Left ventricle myocardium inferior (tissue), 1 donor: ENCODE measurements at places on chromosomes 6 and 20. TPM values are rescaled to one million over a fixed set of nuclear protein-coding genes. Genes with fewer than 3 reads are reported as not detected.

ZC2HC1B gene
- not detected for total RNA-seq

MLN gene
- total RNA-seq: not detected

- H3K36me3 ChIP-seq: peaks cover 31% of the 10 kb centered on the region
- DNase-seq: peak; percentile 80
- H3K27ac ChIP-seq: peak overlapping the region; percentile 93
- H3K27me3 ChIP-seq: no peaks in the 10 kb centered on the region
- peak overlapping the region; percentile 80 for H3K4me3 ChIP-seq
Measured at GRCh38 chr20:57395111-57395966, 4.1 kb downstream of the RBM38 start.

DNA sequence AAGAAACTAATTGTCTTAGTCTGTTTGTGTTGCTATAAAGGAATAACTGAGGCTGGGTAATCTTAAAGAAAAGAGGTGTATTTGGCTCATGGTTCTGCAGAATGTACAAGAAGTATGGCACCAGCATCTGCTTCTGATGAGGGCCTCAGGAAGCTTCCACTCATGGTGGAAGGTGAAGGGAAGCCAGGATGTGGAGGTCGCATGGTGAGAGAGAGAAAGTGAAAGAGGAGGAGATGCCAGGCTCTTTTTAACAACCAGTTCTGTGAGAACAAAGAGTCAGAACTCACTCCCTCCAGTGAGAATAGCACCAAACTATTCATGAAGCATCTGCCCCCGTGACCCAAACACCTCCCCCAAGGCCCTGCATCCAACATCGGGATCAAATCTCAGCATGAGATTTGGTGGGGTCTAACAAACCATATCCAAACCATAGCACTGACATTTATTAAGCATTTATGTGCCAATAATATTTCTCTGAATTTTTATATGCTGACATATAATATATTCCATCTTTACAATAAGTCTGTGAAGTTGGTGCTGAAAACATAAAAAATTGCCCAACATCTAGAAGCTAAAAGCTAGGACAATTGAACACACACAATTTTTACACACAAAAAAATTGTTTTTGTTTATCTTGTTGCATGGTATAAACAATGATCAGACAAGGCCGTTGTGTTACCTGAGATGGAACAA lies 29.2 kb upstream of the BTN3A2 start:
- H3K4me3 ChIP-seq: no peak overlapping the region
- H3K4me1 ChIP-seq: peaks cover 11% of the 10 kb centered on the region
- H3K27me3 ChIP-seq: peaks cover 46% of the 10 kb centered on the region

DNA sequence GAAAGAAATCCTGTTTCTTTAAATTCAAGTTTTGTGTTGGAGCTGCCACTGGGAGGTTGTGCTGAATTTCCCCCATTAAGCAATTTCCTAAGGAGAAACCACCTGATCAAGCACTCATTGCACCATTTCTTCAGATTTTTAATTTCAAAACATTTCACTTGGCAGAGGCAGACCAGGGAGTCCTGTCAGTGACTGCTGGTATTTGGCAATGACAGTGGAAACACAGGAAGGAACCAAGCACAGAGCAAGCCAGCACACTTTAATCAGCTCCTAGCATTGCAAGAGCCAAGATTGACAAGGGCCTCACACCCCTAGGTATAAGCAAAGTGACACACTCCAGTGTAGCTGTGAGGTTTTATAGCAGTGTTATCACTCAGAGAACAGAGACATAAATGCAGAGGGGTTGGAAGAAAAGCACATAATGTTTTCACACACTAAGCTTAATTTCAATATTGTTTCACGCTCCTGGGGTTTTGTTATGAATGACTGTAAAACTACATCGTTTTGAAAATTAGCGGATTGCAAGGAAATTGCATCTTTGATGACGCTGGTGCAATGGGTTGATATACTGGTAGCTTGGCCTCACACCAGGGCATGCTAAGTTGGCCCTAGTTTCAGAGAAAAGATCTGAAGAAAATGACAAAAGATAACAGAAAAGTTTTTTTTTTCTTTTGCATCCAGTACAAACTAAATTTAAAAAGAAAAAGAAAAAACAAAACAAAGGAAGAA lies 768.4 kb downstream of the TFAP2A start:
- H3K4me3 ChIP-seq: no peak overlapping the region
- no peaks in the 10 kb centered on the region for H3K36me3 ChIP-seq
- peaks cover 12% of the 10 kb centered on the region for H3K4me1 ChIP-seq
- no peak overlapping the region for H3K27ac ChIP-seq
- no peaks in the 10 kb centered on the region for H3K27me3 ChIP-seq
- no peak for DNase-seq

SLC22A3 gene
- 1.0 TPM for total RNA-seq

DNA sequence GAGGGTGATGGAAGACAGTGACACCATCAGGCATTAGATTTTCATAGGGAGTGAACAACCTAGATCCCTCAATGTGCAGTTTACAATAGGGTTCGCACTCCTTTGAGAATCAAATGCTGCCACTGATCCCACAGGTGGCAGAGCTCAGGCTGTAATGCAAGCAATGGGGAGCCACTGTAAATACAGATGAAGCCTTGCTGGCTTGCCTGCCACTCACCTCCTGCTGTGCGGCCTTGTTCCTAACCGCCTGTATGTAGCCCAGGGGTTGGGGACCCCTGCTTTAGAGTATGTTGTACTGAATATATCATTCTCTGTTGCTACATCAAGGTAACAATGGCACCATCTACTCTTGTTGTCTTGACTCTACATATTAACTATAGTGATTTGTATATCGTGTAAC lies 37.1 kb downstream of the TPD52L1 start:
- H3K36me3 ChIP-seq: no peaks in the 10 kb centered on the region
- no peaks in the 10 kb centered on the region for H3K27me3 ChIP-seq
- no peak overlapping the region for H3K27ac ChIP-seq

DNA sequence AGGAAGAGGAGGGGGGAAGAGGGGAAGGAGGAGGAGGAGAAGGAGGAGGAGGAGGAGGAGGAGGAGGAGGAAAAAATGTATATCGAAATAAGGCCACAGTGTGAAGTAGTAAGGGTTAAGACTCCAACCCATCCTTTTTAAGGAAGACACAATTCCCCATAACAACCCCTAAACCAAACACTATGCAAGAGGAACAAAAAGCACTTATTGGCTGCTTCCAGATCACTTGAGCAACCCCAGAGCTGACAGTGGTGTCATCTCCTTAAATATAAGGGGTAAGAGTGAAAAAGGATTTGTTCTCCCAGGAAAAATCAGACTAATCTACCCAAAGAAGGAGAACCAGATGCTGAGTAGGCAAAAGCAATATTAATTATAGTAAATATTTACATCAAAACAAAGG lies 169.1 kb upstream of the SASH1 start:
- H3K27ac ChIP-seq: no peak overlapping the region
- no peaks in the 10 kb centered on the region for H3K27me3 ChIP-seq
- no peak overlapping the region for H3K4me3 ChIP-seq
- no peak for DNase-seq
- no peaks in the 10 kb centered on the region for H3K4me1 ChIP-seq
- H3K36me3 ChIP-seq: no peaks in the 10 kb centered on the region

CDC40 gene
- 16.1 TPM for total RNA-seq

HLA-DRB5 gene
- total RNA-seq: 14.3 TPM

DNA sequence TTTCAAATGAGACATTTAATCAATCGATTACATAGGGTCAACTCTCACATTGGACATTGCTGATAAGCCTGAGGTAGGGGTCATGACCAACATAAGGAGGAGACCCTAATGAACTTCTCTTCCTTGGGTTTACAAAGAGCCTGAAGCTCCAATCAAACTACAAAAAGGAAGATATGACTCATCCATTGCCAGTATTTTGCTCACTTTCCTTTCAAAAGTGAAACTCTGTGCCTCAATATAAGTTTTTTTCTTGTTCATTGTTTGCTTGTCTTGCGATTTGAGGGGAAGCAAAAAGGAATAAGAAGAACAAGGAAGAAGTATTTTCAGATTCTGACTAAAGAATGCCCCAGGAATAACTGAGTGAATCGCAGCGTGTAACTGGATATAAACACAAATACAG lies 38.8 kb upstream of the KHDRBS2 start:
- no peak overlapping the region for H3K4me3 ChIP-seq
- H3K27ac ChIP-seq: no peak overlapping the region
- no peak for DNase-seq
- no peaks in the 10 kb centered on the region for H3K36me3 ChIP-seq
- no peaks in the 10 kb centered on the region for H3K27me3 ChIP-seq

LST1 gene
- 6.5 TPM for total RNA-seq

SPAG4 gene
- 2.3 TPM for total RNA-seq

BPIFB1 gene
- total RNA-seq: not detected

DNA sequence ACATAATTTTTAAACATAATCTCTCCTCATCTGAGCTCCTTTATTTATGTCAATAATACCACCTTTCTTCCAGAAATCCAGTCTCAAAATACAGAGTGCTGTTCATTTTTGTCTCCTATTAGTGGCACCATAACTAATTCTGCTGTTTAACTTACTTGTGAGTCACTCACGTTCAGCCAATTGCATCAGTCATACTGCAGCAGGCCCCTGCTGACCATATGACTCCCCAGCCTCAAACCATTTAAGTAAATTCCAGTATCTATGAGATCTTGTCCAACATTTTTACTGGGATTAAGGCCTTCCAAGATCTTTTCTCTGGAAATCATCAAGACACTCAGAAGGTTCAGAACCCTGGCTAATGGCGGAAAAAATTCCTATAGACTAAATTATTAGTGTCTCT lies 982.2 kb upstream of the MAP3K7 start:
- no peaks in the 10 kb centered on the region for H3K36me3 ChIP-seq
- no peak overlapping the region for H3K27ac ChIP-seq
- H3K4me3 ChIP-seq: no peak overlapping the region
- no peaks in the 10 kb centered on the region for H3K4me1 ChIP-seq
- no peaks in the 10 kb centered on the region for H3K27me3 ChIP-seq
- DNase-seq: no peak

GRCh38 chr6:31402324-31403282 lies 792 bp upstream of the MICA start:
- H3K27me3 ChIP-seq: no peaks in the 10 kb centered on the region
- no peak for DNase-seq
- peaks cover 86% of the 10 kb centered on the region for H3K4me1 ChIP-seq
- H3K36me3 ChIP-seq: no peaks in the 10 kb centered on the region

GRCh38 chr6:1227600-1227934 lies 84.3 kb upstream of the FOXQ1 start:
- no peak for DNase-seq
- peaks cover 54% of the 10 kb centered on the region for H3K27me3 ChIP-seq
- H3K4me3 ChIP-seq: no peak overlapping the region
- H3K27ac ChIP-seq: no peak overlapping the region
- H3K4me1 ChIP-seq: no peaks in the 10 kb centered on the region
- H3K36me3 ChIP-seq: no peaks in the 10 kb centered on the region

AHI1 gene
- 9.3 TPM for total RNA-seq

SPTLC3 gene
- total RNA-seq: 9.0 TPM

GRCh38 chr20:10707068-10707467 lies 33.3 kb upstream of the JAG1 start:
- no peaks in the 10 kb centered on the region for H3K4me1 ChIP-seq
- DNase-seq: no peak

DNA sequence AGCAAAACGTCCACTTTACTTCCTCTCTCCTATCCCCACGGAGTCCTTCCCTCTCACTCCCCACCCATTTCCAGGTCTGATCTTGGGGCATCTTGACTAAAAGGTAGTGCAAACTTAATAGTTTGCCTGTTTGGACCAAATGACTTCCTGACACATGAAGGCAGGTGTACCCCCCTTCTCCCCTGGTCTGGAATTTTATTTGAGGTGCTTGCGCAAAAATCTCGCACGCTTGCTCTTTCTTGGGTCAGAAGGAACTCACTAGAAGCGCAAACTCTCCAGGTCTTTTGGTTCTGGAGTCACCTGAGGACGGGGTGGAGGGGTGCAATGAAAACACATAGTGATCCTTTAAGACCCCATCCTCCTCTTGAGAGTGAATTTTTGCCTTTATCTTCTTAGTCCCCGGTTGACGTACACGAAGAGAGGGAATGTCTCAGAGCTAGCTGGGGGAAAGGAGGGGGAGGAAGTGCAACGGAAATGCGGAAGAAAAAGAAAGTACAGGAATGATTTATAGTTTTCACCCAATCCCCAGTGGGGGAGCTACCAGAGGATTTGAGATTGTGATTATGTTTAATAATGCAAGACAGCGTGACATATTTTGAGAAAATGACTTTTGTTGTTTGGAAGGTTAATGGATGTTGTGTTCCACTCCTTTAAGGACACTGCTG lies 4.9 kb downstream of the ADGRB3 start:
- DNase-seq: no peak
- peaks cover 58% of the 10 kb centered on the region for H3K27me3 ChIP-seq
- peak overlapping the region; percentile 75 for H3K27ac ChIP-seq
- peak overlapping the region; percentile 56 for H3K4me3 ChIP-seq
- H3K36me3 ChIP-seq: no peaks in the 10 kb centered on the region
- peaks cover 21% of the 10 kb centered on the region for H3K4me1 ChIP-seq

GRCh38 chr6:124298730-124299129 lies 495.1 kb downstream of the NKAIN2 start:
- H3K27ac ChIP-seq: no peak overlapping the region
- DNase-seq: no peak
- H3K4me3 ChIP-seq: no peak overlapping the region

GRCh38 chr6:49849213-49849907 lies 17.0 kb downstream of the CRISP1 start:
- H3K4me1 ChIP-seq: no peaks in the 10 kb centered on the region
- no peak overlapping the region for H3K27ac ChIP-seq
- DNase-seq: no peak
- H3K4me3 ChIP-seq: no peak overlapping the region
- H3K36me3 ChIP-seq: no peaks in the 10 kb centered on the region

THBD gene
- 13.8 TPM for total RNA-seq

HDGFL1 gene
- total RNA-seq: not detected

CST7 gene
- 0.66 TPM for total RNA-seq

TFEB gene
- total RNA-seq: 39.9 TPM

- DNase-seq: no peak
- no peaks in the 10 kb centered on the region for H3K36me3 ChIP-seq
- no peaks in the 10 kb centered on the region for H3K27me3 ChIP-seq
- H3K27ac ChIP-seq: peak overlapping the region; percentile 50
- no peak overlapping the region for H3K4me3 ChIP-seq
Measured at GRCh38 chr20:50403565-50404418, 106.4 kb upstream of the PTPN1 start.

DNA sequence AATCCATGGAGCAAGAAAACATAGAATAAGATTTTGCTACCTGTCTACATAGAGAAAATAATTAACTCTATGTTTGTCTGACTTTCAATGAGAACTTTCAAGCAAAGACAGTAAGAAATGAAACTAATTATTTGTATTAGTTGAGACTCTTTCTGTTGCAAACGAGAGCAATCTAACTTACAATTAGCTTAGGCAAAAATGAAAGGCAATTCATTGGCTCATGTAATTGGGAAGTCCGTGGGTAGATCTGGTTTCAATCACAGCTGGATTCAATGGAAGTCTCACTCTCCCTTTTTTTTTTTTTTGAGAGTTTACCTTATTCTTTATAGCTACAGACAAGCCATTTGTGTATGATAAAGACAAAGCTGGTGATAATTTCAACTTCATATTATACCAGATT lies 68.2 kb upstream of the STXBP5 start:
- no peak overlapping the region for H3K4me3 ChIP-seq
- H3K27ac ChIP-seq: no peak overlapping the region
- no peak for DNase-seq
- H3K36me3 ChIP-seq: no peaks in the 10 kb centered on the region
- H3K4me1 ChIP-seq: peaks cover 8% of the 10 kb centered on the region
